Natural killer cell (primary cell): ENCODE measurements at places on chromosomes 6 and 20. TPM values are rescaled to one million over a fixed set of nuclear protein-coding genes. Genes with fewer than 3 reads are reported as not detected.

The DDX43 gene
- total RNA-seq, result not detected

DNA sequence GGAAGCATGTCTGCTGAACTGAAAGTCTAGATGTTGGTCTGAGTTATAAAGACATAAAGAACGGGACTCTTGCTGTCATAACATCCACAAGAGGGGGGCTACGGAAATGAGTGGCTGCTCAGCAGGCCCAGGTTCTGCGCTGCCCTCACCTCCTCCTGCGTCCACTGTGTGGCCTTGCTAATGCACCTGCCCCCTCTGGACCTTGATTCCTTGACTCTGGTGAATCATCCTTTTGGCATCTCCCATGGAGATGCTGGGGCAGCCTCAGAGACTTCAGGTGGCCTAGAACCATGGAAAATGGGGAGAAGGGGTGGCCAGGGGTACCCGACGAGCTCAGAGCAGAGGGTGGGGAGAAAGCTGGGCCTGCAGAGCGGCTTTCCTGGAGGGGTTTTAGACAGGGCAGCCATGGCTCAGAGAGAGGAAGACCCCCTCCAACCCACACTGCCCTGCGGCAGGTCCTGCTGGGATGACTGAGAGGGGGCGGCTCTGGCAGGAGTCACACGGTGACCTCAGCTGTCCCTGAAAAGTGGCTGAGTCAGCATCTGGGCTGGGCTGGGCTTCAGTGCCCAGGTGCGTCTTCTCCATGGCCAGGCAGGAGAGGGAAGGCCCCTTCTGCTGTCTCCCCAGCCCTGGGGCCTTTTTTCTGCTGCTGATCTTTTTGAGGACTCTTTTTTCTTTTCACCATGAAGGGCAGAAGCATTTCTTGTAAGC, 46.9 kb downstream of the DLGAP4 start:
- no peak for DNase-seq

- peak; percentile 87 for DNase-seq
Observed at GRCh38 chr6:31620586-31621319, at the start of gene PRRC2A. Gene PRRC2A, plus strand, starts transcription at chr6:31620715. Its CDS starts 2,075 bp downstream, at chr6:31622790.

- no peak for DNase-seq
Observed at GRCh38 chr6:44129841-44130322, 2.5 kb downstream of the TMEM63B start.
